ENCODE measurements at places on chromosomes 6 and 20. TPM values are rescaled to one million over a fixed set of nuclear protein-coding genes. Genes with fewer than 3 reads are reported as not detected.

Gene OXT
- not detected for total RNA-seq

Gene ILRUN
- 42.9 TPM for total RNA-seq

Gene SIRPD
- total RNA-seq = not detected

Gene OLIG3
- not detected for total RNA-seq

Gene ARMH2
- not detected for total RNA-seq

Gene CGA
- not detected for total RNA-seq

Gene CLDN20
- total RNA-seq = not detected

Gene HLA-DOA
- not detected for total RNA-seq

Gene RGS17
- 3.9 TPM for total RNA-seq

Gene HTR1B
- 17.9 TPM for total RNA-seq

Gene TMEM242
- total RNA-seq = 6.5 TPM

Gene SLC22A16
- total RNA-seq = not detected

Gene CYP21A2
- total RNA-seq = not detected

Gene FAM209B
- total RNA-seq = not detected

Gene RIMS1
- total RNA-seq = 0.32 TPM

Measured in epithelial cell of umbilical artery (primary cell).